ENCODE measurements at places on chromosomes 5 and 9. TPM values are rescaled to one million over a fixed set of nuclear protein-coding genes. Genes with fewer than 3 reads are reported as not detected.

ANKRD34B gene
- not detected for total RNA-seq

REXO4 gene
- total RNA-seq = 15.3 TPM

LCN9 gene
- total RNA-seq = not detected

GHR gene
- total RNA-seq = 14.0 TPM

LEAP2 gene
- 0.76 TPM for total RNA-seq

IFNK gene
- not detected for total RNA-seq

CDC25C gene
- total RNA-seq = 0.29 TPM

SKIC3 gene
- 56.4 TPM for total RNA-seq

CD14 gene
- 99.0 TPM for total RNA-seq

IFNB1 gene
- total RNA-seq = not detected

SPZ1 gene
- total RNA-seq = not detected

Data from right cardiac atrium (tissue), 5 donors.